ENCODE measurements at places on chromosomes 5 and 9.

GRCh38 chr5:149224282-149224681 lies 47.4 kb upstream of the AFAP1L1 start:
- DNase-seq = peak; percentile 49

DNA sequence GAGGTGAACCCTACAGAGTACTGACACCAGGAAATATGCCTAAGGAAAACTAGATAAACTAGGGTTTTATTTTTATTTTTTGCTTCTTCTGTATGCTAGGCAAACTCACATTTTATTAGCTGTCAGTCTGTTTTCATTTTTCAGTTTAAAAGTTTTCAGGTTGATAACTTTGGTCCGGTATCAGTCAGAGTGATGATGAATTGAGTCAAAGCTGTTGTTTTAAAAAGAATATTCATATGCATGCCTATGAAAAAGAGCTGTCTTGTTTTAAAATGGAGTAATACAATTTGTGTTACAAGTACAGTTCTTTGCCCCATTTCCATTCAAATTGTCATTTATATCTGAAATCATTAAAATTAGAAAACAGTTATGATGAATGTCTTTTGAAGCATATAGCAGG lies 22.6 kb downstream of the MAP3K1 start:
- no peak for DNase-seq

- DNase-seq = no peak
Observed at GRCh38 chr5:115543365-115544042, 1.1 kb downstream of the FEM1C start.

DNA sequence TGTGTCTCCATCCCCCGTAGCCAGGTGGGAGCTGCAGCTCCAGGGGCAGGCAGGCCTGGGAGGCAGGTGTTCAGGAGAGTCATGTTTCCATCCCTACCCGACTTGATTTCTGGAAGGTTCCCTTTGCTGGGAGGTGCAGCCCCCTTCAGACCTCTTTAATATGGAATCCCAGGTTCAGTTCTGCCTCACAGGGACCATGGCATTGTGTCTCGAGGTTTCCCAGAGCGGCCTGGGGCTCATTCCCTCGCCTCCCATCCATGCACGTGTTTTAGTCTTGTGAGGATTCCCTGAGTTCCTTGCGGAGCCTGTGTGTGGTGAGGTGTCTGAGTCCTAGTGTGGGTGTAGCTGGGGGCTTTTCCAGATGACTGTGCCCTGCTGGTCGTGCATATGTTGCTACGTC lies 16.5 kb upstream of the AHRR start:
- DNase-seq = no peak

- DNase-seq = no peak
Observed at GRCh38 chr5:54540286-54540685, 22.7 kb downstream of the SNX18 start.

DNA sequence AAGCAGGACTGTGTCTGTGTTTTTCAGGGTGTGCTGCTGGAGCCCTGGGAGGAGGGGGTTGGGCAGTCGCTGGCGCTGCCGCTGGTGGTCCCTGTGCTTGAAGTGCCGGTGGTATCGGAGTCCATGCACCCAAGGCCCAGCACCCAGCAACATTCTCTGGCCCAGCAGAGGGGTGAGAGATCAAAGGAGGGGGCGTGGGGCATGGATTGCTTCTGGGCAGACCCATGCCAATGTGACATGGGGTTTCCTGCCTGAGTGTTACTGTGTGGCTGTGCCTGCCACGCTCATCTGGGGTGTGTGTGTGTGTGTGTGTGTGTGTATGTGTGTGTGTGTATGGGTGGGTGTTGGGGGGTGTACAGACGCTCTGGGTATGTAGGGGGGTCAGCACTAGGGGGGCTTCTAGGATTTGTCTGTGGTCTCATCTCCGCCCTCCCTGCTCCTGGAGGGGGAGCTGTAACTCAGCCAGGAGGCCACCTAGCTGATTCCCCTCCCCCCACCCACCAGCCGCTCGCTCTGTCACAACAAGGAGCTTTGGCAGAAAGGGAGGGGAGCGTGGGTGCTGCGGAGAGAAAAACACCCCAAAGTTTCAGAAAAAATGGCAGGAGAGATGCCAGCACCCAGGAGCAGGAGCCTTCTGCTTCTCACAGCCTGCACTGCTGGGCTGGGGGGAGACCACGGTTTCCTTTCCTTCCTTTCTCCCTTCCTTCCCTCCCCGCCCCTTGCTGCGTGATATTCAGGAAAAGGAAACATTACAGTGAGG lies 35.9 kb upstream of the HSPA9 start:
- no peak for DNase-seq

GRCh38 chr5:144028636-144029035 lies 141.8 kb downstream of the YIPF5 start:
- DNase-seq = peak; percentile 4

DNA sequence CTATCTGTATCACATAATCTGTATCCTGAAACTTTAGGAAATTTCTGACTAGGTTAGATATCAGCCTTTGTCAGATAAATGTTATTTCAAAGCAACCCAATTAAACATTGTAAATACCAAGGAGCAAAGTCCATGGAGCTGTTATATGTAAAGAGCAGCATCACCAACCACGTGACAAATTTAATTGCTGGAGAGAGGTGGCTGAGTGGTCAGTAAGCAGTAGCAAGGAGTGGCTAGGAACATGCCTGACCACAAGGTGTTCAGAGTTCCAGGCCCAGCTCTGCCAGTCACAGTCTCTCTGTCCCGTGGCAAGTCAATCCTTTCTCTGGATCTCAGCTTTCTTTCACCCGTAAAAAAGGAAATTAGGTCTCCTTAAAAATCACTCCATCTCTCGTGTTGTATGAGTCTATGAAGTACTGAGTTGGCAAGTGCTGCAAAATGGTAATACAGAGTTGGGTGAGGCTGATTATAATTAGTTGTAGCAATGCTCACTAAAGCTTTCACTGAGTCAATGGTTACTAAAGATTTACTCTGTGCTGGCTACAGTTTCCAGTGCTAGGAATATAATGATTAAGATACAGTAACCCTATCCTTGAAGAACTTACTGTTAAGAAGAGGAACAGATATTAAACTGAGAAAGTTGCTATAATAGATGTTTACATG lies 166.1 kb downstream of the GNAQ start:
- DNase-seq = no peak

DNA sequence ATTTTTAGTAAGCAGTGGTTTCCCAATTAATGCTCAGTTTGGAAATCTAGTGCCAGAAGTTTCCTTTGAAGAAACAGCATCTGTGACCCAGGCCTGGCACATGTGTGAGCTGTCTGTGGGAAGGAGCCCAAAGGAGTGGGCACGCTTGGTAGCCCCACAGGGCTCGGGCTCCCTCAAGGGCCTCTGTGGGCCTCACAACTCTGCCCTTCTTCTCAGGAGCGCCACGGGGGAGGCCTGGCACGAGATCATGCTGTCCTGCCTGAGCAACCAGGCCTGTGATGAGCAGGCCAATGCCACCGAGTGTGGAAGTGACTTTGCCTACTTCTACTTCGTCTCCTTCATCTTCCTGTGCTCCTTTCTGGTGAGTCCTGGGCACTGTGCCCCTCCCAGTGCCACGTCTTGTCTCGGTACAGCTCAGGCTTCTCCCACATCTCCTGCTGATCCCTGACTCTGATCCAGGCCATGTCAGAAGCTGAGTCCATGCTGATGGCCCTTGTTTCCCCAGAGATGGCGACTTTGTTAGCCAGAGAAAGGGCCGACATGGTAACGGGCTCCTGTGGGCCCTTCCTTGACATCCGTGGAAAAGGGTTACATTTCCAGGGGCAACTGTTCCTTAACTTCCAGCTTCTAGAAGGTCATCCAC lies 200.4 kb downstream of the CACNA1B start:
- no peak for DNase-seq

DNA sequence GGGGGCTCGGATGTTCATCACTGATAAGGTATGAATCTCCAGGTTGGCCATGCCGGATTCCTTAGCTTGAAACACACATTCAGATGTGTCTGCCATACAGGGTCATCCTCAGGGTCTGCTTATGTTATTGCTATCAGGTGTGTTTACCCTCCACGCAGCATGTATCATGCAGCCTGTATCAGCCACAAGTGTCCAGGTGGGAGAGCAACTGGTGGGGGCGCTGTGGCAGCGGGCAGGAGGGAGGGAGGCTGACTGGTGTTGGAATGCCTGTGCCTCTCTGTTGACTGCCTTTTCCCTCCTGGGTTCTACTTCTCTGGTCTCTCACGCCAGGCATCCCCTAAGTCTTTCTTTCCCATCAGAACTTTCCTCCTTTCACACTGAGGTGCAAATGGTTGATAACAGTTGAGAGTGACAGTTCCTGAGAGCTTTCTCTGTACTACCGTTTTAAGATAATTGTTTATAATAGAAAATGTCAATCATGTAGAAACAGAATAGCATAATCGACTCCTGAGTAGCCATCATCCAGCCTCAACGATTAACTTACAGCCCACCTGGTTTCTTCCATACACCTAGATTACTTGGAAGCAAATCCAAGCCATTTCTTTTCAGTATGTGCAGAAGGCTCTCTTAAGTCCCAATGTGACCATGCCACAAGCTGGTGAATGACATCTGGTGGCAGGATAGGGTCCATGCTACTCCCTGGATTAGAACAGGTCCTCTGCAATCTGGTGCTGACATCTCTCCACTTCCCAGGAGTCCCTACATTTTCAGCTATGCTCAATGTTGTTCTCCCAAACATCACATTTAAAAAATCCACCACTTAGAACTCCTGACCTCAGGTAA lies 86.6 kb downstream of the ACER2 start:
- DNase-seq = no peak

DNA sequence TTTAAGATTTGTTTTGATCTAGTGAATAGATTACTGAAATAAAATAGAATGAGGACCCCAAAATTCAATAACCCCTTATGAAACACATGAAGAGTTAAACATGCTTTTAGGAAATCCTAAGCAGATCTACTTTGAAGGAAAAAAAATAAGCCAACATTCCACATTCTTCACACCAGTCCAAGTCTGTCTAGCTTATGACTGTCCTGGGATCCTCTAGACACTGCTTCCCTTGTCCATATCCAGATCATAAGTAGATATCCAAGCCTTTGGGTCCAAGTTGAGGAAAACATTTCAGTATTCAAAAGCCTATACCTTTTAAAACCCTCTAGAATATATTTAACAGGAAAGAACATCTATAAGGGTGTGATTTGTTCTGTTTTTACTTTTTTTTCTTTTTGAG lies 58.8 kb upstream of the MINAR2 start:
- DNase-seq = no peak

DNA sequence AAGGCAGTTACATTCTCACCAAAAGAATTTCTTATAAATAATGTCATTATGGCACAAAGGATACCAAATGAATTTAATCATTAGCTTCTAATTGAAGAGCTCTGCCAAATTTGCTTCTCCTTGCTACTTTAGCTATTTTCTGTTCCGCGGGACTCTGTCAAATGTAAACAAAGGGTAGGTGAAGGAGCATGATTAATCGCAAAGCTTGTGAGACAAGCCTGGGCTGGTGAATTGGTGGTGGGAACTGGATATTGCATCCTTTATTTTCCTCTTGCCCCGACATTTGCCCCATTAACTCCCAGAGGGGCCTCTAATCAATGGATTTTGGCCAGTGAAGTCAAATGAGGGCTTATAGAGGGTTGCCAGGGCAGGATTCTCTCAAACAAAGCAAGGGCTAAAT lies 234.2 kb upstream of the RFX3 start:
- peak; percentile 1 for DNase-seq

GRCh38 chr9:126551812-126552211 lies 61.9 kb upstream of the LMX1B start:
- no peak for DNase-seq

- no peak for DNase-seq
Observed at GRCh38 chr5:57804007-57804444, 321.4 kb upstream of the ACTBL2 start.

DNA sequence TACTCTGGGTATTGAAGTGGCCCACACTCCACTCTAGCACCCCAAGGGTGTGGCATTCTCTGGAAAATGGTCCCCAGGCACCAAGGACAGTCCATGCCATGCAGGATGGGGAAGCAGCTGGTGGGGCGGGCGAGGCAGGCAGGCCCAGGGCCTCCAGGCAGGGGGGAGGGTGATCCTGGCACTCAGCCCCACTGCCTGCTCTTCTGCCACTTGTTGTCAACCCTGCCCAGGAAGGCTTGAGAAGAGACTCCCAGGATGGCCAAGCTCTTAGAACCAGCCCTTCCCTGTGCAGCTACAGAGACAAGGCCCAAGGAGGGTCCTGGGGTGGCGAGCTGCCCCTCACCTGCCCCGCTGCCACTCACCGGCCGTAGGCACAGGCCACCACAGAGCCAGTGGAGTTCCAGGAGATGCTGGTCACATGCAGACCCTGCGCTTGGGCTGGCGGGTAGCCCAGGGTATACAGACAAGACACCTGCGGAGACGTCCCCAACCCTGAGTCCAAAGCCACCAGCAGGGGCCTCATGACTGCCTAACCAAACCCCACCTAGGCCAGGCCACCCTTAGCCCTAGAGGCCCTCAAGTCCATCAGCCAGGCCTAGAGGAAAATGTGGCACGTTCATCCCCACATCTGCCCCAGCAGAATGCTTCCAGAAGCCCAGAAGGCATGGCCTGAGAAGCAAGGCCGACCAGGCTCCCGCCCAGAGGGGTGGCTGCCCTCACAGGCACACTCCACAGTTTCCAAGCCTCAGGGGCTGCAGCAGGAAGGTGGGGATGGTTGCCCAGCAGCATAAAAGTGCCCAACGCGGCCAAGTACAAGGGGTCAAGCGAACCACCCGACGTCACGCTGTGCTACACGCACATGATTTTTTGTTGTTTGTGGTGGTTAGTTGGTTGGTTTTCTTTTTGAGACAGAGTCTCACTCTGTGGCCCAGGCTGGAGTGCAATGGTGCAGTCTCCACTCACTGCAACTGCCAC lies 19.8 kb downstream of the DYNC2I2 start:
- DNase-seq = peak; percentile 28

GRCh38 chr5:95919658-95920057 lies 42.0 kb downstream of the ELL2 start:
- DNase-seq = no peak

- no peak for DNase-seq
Observed at GRCh38 chr9:16704116-16705110, 166.1 kb downstream of the BNC2 start.

- DNase-seq = no peak
Observed at GRCh38 chr5:161286066-161286655, 260.4 kb downstream of the GABRB2 start.

GRCh38 chr9:69199769-69200470 lies 25.8 kb downstream of the TJP2 start:
- DNase-seq = no peak

GRCh38 chr9:73816905-73817304 lies 665.2 kb downstream of the ANXA1 start:
- DNase-seq = no peak

GRCh38 chr5:1666812-1667588 lies 132.6 kb downstream of the MRPL36 start:
- DNase-seq = peak; percentile 38

Data from DMS79 (cell line).